ENCODE measurements at places on chromosomes 3 and 15.

DNA sequence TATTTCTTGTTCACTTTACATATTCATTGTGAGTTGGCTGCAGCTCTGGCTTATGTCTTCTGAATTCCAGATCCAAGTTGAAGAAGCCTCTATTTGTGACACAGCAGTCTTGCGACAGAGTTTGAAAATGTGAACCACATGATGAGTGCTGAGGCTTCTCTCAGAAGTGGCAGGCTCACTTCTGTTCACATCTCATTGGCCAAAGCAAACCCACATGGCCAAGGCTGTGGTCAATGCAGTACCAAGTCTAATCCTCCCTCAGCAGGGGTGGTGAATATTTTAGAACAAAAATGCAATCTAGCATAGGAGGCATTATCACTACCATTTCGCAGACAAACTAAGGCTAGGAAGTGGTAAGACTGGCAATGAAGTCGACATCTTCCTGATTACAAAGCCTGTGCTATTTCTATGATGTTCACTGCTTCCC is 45.2 kb downstream of the CDCP1 start:
- peak; percentile 30 for DNase-seq

- no peak for DNase-seq
Measured at GRCh38 chr3:183536238-183536880, 19.1 kb downstream of the KLHL6 start.

DNA sequence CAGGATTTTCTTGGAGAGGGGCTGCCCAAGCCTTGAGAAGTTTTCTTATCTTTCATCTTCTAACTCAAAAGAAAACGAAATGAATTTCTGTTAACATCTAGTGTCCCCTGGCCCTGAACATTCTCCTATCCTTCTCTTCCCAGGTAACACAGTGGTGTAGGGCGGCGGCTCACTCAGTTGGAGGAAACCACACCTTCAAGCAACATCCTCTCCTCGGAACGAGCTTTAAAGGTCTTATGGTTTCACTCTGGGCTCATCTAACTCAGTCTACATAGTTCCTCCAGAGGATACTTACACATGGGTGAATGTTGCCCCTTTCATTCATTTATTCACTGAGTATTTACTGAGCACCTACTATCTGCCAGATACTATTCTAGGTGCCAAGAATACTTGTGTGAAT is 31.0 kb upstream of the KLHL6 start:
- DNase-seq = no peak

GRCh38 chr3:123480428-123480827 is 31.5 kb upstream of the ADCY5 start:
- DNase-seq = no peak

- DNase-seq = no peak
Measured at GRCh38 chr3:43123895-43124294, 18.0 kb upstream of the POMGNT2 start.
